Esophagus muscularis mucosa (tissue), 4 donors: ENCODE measurements at places on chromosomes 1 and 21.

DNA sequence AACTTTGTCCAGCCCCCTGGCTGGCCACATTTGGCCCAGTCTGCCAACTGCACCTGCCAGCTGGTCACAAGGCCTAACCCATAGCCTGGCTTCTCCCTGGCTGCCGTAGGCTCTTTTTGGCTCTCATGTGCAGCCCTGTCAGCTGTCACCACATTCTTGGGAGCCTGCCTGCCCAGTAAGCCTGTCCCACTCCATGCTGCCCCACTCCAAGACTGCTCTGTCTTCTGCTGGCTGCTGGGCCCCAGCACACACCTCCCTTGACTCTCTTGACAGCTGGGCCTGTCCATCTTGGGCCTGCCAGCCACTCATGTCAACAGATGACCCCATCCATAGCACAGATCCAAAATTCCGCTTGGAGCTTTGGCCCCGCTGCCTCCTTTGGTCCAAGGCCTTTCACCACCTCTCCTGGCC is 74.3 kb upstream of the EDN2 start:
- DNase-seq = no peak

- DNase-seq = no peak
These were observed at the start of gene PADI1 for GRCh38 chr1:17204546-17205440. PADI1 (plus strand) TSS chr1:17205128; CDS start chr1:17205218, 90 bp downstream.

- no peak for DNase-seq
These were observed 1.0 kb upstream of the TSPEAR start for GRCh38 chr21:44712203-44713028.

GRCh38 chr1:54542962-54543539 is 5.0 kb upstream of the ACOT11 start:
- DNase-seq = no peak

DNA sequence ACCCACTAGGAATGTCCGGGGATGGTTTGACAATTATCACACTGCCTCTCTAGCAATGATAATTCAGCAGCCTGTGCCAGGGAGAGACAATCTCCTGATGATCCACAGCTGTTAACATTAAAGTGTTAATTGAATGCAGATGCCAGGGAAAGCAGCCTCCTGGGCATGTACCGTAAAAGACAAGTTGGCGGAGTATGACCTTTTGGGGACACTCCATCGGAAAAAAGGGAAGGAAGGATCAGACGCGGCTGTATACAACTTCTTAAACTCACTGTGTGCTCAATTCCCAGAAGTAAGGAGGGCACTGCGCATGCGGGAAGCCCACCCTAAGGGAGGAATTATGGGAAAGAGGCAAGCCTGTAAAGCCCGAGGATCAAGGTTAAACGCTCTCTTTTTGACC is 62.6 kb downstream of the MAP3K7CL start:
- DNase-seq = no peak
